ENCODE measurements at places on chromosomes 3 and 15. TPM values are rescaled to one million over a fixed set of nuclear protein-coding genes. Genes with fewer than 3 reads are reported as not detected.

- DNase-seq = no peak
Observed at GRCh38 chr3:61776390-61776789, 215.0 kb downstream of the PTPRG start.

DNA sequence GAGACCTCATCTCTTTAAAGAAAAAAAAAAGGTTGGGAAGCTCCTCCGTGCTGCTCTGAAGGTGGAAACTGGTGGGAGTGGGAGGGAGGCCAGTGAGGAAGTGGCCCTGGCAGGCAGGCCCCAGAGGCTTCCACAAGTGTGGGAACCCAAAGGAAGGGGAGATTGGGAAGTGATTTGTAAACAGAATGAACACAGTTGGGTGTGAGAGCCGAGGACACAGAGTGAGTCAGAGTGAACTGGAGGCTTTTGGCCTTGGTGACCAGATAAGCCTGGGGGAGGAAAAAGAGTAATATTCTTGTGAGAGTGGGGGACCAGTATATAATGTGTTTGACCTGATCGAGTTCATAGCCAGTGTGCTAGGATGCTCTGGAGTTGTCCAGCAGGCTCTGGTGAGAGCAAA, 23.0 kb downstream of the MKRN2 start:
- DNase-seq = no peak

GRCh38 chr15:93121107-93121506, 32.1 kb upstream of the RGMA start:
- no peak for DNase-seq

GRCh38 chr3:69568951-69569350, 170.3 kb upstream of the MITF start:
- DNase-seq = no peak

GRCh38 chr3:78666470-78666800, 1101.4 kb downstream of the ROBO1 start:
- no peak for DNase-seq

DNA sequence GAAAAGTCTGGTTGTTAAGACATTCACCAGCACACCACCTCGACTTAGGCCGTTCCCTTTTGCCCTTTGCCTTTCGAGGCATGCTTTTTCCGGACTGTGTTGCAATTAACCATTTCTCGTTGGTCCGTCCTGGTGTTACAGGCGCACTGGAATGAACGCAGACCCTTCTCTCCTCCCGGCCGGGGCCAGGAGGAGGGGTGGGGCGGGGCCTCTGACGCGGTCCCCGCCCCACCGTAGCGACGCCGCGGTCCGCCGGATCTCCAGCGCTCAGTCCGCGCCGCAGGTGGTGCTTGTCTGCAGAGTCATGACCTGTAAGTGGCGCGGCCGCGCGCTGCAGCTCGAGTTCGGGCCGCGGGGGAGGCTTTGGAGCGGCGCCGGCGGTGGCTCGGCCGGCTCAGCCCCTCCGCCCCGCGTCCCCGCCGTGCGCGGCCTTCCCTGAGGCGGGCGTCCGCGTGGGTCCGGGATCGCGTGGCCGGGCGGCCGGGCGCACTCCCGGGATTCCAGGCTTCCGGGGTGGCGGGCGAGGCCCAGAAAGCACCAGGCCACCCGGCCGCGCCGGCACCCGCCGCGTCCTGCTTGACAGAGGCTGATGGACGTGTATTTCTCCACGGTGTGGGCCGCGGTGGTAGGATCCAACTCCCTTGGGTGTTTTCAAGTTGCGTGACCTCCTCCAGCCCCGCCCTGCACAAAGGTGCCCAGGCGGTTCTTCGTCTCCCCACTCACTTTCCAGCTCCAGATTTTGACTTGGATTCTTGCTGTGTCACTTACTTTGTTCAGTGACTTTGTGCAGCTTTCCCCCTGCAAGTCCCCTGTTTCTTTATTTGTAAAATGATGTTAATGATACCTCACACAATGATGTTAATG, at the start of gene NIT2:
NIT2 (plus strand) TSS at position 270 of the 864 bp plus-strand sequence; CDS start at position 305, 35 bp downstream.
- peak; percentile 87 for DNase-seq

DNA sequence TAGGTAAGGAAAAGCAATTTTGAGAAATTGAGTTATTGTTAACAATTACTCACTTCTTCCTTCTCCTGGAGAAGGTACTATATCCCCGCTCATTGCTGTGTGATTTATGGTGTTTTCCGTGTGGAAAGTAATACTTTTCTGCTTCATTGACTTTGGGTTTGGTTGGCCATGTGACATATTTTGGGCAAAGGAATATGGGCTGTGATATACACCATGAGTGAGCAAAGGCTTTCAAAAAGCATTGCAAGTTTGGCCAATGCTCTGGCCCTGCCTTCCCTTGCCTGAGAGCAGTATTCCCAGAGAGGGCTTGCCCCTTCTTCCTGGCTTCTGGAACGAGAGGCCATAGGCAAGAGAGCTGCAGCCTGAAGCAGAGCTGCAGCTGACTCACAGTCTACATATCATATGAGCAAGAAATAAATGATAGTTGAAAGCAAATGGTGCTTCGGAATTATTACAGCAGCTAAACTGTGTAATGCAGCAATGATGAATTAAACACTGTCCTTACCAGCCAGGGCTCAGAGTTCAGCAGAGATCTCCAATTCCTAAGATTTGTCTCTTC, 216.8 kb upstream of the CD96 start:
- DNase-seq = no peak

DNA sequence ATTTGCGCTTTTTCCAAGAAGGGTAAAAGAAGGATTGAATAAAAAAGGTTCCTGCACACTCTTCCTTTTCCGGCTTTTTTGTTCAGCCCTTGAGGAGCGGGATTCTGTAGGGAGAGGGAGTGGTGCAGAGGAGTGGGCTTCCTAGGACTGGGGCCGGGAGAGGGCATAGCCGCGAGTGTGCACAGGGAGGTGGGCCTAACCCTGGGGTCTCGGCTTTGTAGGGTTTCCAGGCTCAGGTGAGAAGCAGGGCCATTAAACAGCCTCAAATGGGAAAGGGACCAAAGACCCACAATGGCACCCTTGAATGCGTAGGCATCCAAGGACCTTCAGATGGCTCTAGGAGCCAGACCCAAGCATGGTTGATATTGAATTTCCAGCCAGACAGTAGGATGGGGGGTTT, 35.4 kb upstream of the RAB6B start:
- no peak for DNase-seq

DNA sequence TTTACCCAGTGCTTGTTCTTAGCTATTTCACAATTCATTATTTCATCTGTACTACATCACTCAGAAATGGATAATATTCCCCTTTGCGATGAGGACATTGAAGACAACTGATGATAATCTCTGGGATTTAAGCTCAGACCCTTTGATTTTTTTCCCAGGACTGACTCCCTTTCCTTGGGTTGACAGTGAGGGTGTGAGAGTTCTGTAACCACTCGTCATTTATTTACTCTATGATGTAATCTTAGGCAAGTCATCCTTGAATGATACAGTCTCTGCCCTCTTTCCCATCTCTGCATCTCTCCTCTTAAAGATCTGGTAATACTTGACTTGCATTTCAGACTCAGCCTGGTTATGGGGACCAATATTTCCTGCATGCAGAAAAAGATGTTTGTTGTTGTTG, 1041.7 kb downstream of the AGBL1 start:
- DNase-seq = no peak

DNA sequence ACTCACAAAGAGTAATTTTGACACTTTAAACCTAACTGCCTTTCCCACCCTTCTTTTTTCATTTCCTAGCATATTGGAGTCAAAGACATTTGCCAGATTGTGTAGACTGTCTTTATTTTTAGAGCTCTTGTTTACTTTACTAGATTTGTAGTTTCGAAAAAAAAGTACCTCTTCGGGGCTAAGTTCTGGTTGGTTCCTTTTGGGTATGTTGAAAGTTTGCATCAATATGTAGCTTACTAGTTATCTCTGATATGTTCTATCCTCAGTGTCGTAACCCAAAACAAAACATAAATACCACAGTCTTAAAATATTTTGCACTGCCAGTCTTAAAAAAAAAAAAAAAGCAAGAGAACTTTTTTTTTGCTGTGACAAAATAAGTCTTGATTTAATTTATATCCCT, 52.2 kb downstream of the REC114 start:
- DNase-seq = no peak

DNA sequence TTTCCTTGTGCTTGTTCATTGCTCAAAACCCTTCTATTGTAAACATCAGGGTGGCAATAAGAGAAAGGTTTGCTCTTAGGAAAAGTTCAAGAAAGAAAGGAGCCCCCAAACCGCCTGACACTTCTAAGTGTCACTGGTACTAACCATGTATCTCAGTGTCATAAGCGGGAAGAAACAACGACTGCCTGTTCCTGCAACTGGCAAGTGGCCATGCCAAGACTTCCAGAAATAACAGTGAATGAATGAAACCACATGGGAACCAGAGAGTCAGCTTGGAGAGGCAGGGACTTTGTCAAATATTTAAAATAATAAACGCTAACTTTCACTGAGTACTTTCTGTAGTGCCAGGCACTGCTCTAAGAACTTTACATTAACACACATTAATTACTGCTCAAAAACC, 1.1 kb downstream of the PLSCR2 start:
- no peak for DNase-seq

DNA sequence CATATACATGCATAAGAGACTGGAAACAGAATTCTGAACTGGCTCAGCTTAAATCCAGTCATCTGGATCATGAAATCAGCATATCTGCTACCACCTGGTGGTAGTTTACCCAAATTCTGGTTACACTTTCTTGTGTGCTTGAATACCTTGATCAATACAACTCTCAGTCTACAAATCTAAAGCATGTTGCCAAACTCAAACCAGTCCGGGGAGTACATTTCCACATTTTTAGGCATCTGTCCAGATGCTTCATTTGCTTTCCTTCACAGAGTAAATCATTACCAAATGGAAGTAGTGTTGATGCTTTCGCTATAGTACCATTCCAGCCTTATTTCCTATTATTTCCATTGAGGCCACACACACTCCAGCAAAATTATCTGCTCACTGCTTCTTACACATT, 126.4 kb downstream of the P2RY1 start:
- DNase-seq = no peak

GRCh38 chr3:107065094-107065861, 312.0 kb upstream of the CCDC54 start:
- no peak for DNase-seq

DNA sequence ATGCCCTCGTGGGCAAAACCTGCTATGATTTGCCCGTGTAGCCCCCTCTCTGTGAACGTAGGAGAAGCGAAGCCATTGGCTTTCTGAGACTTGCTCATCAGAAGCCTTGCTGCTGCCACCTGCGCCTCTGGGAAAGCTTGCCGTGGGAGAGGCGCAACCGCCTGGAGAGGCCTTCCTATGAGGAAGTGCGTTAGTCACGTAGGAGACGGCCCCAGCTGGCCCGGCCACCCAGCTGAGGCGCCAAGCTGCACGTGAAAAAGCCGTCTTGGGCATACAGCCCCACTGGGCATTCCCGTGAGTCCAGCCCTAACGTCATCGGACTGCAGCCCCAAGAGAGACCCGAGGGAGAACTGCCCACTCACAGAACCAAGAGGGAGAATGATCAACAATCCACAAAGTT, 49.1 kb upstream of the TJP1 start:
- DNase-seq = peak; percentile 60

DNA sequence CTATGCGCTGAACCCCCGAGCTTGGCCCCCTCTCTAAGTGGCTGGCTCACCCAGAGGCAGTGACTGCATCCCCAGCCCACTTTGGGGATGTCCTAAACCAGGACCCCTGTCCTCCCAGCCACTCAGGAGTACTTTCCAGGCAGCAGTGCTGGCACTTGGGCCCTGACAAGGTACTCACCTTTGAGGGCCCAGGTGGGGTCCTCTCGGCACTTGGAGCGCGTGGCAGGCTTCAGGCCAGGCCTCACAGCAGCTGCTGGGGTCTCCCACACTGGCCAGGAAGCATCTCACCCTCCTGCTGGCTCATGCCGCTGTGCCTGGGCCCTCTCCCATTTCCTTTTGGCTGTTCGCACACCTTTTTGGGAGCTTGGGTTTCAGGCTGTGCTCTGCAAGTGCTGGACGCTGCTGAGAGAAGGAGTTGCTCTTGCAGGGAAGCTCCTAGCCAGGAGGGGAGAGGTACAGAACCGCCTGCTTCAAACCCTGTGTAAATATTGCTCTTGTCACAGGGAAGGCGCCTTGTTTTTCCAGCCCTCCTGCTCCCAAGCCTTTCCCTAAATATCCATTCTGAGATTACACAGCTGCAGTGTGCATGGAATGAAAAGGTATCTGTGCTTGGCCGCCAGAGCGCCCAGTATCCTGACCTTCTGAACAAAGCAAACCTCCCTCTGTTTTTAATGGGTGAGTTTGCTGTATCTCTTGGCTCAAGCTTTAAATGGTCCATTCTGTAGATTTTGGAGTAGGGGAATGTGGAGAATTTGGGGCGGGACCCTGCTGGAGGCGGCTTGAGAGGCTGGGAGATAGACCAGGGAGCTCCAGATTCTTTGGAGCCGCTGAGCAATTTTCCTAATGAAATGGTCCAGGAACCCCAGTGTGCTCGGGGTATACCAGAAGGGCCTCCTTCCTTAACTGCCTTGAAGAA, 45.6 kb downstream of the DNASE1L3 start:
- no peak for DNase-seq

- DNase-seq = no peak
Observed at GRCh38 chr3:129240436-129240835, 9.0 kb upstream of the COPG1 start.

GRCh38 chr3:65908588-65908987, 130.1 kb downstream of the MAGI1 start:
- no peak for DNase-seq

GRCh38 chr3:159123877-159124276, 322.0 kb downstream of the MFSD1 start:
- no peak for DNase-seq

- DNase-seq = no peak
Observed at GRCh38 chr3:169929830-169930519, 18.6 kb downstream of the SAMD7 start.

- no peak for DNase-seq
Observed at GRCh38 chr3:38992117-38992760, 59.5 kb downstream of the SCN11A start.

GRCh38 chr3:72280876-72281275, 495.9 kb upstream of the PROK2 start:
- DNase-seq = no peak

- no peak for DNase-seq
Observed at GRCh38 chr3:8848696-8849131, 79.3 kb upstream of the OXTR start.

GRCh38 chr3:4824926-4825325, 154.3 kb upstream of the BHLHE40 start:
- DNase-seq = no peak

GRCh38 chr15:50057905-50058639, 61.0 kb downstream of the ATP8B4 start:
- DNase-seq = no peak

Gene PRR20G
- not detected for total RNA-seq

Gene TSC22D2
- total RNA-seq = 87.3 TPM

Gene CSTA
- not detected for total RNA-seq

Gene VWA5B2
- total RNA-seq = 56.5 TPM

Gene GRAMD1C
- 2.1 TPM for total RNA-seq

Gene GP5
- 0.15 TPM for total RNA-seq

Gene P2RY13
- total RNA-seq = not detected

Gene GOLGA6L4
- total RNA-seq = 14.6 TPM

Gene FHIT
- 15.2 TPM for total RNA-seq

Gene TAGLN3
- total RNA-seq = 819 TPM

Gene ZNF385D
- 42.9 TPM for total RNA-seq

Gene PHLDB2
- total RNA-seq = 18.7 TPM

Gene KLHL6
- not detected for total RNA-seq
